Cardiac septum (tissue), 1 donor: ENCODE measurements at places on chromosomes 7 and 10. TPM values are rescaled to one million over a fixed set of nuclear protein-coding genes. Genes with fewer than 3 reads are reported as not detected.

DNA sequence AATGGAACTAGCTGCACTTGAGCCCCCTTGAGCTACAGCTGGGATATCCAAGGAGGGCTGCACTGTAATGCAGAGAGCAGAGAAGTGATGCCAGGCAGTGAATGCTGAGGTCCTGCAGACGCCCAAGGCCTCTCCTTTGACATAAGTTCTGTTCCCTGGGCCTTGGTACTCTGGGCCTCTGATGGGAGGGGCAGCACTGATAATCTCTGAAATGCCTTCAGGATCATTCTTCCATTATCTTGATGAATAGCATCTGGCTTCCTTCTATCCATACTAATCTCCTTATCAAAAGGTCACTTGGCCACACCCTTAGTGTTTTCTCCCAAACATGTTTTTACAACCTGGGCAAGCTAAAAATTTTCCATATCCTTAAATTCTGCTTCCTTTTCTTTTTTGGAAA lies 6.9 kb downstream of the GRB10 start:
- DNase-seq, result no peak

- DNase-seq, result no peak
Observed at GRCh38 chr10:31426401-31426800, 107.4 kb downstream of the ZEB1 start.

DNA sequence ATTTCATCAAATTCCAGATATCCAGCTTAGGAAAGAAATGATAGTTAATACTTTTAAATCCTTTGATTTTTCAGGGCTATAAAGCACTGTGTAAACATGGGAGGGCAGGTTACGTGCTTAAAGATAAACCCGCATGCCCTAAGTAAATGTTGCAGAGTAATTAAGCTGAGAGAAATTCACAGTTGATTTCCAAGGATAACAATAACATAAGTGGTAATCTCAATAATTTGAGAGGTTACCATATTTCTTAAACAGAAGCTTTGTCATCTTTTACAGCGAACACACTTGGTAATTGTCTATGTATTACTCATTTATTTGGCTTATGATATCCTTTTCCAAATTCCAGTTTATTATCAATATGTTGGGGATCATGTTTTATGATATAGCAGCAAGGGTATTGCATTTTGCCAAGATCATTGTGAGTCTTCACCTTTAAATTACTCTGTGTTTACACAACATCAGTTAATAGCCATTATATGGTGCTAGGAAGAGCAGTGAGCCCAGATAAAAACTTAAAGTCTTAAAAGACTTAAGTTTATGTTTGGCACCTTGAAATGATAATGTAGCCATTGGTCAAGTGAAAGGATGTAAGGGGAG lies 15.4 kb downstream of the MGAM start:
- DNase-seq, result no peak

DNA sequence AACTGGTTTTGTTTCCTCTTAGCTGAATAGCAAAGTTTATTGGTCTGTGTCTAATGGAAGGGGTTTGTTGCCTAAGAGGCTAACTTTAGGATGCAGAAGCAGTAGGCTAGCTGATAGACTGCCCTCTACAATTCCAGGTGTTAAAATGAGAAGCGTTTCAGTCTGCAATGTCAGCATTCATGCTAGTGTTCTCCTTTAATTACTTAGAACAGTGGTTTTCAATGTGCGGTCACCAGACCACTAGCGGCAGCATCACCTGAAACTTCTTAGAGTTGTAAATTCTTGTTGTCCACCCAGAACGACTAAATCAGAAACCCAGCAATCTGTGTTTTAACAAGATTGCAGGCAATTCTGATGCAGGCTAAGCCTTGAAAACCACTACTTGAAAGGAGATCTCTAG lies 392.9 kb downstream of the IPMK start:
- DNase-seq, result no peak

The ASAH2 gene
- total RNA-seq, result 1.9 TPM

GRCh38 chr7:70419526-70420380 lies 712.2 kb upstream of the GALNT17 start:
- DNase-seq, result no peak
